NCI-H1436 (cell line): ENCODE measurements at places on chromosomes 4 and X.
A peak's percentile ranks its signal among the peaks of the same experiment; 100 is the strongest.

DNA sequence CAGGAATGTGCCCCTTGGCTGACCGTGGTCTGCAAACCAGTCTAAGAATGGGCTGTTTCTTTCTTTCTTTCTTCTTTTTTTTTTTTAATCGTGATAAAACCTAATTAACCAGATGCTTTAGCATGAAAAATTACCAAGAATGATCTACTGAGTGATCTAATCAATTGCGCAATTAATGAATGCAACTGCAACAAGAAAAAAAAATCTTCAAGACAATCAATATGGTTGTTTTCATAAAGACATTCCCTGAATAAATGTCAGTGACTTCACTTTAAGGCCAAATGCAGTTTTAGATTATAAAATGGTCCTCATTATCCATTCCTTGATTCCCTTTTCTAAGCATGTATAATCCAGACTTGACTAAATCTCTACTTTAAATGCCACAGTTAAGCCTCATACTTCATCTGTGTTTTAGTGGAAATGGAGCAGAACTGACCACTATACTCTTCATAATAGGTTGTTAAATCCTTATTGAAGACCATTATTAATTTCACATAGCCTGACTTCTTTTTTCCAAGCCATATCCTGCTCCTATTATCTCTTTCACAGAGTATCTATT, 51.6 kb upstream of the SETD7 start:
- no peak for DNase-seq

GRCh38 chrX:49039598-49040375, 3.4 kb downstream of the TFE3 start:
- DNase-seq = peak; percentile 66

GRCh38 chr4:158159718-158160094, 13.1 kb downstream of the GASK1B start:
- no peak for DNase-seq

- DNase-seq = no peak
Measured at GRCh38 chr4:150006197-150006596, 72.0 kb upstream of the DCLK2 start.

DNA sequence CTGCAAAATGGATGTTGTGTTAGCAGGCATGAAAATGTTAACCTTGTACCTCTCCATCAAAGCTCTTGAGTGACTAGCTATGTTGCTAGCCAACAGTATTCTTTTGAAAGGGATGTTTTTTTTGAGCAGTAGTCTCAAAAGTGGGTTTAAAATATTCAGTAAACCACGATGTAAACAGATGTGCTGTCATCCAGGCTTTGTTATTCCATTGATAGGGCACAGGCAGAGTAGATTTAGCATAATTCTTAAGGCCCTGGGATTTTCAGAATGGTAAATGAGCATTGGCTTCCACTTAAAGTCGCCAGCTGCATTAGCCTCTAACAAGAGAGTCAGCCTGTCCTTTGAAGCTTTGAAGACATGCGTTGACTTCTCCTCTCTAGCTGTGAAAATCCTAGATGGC, 18.4 kb downstream of the FGF2 start:
- DNase-seq = no peak

- DNase-seq = no peak
Measured at GRCh38 chr4:53924333-53925049, 139.9 kb downstream of the CHIC2 start.

DNA sequence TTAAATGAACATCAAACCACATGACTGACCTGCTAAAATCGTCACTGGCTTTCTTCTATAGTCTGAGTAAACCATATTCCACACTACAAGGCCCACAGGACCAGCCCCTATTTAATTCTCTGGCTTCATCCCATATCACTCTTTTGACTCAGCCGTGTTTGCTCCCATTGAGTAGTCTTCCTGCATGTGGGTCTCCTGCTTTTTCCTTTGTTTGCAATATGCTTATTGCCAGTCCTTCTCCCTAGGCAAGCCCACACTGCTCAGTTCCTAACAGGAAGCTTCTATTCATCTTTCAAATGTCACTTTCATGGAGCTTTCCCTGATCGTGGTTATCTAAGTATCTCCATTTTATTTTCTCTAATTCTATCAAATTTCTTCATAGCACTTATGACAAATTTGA, 329.6 kb downstream of the RAPGEF2 start:
- no peak for DNase-seq

GRCh38 chrX:53438174-53438831, 4.1 kb upstream of the HSD17B10 start:
- DNase-seq = peak; percentile 56

DNA sequence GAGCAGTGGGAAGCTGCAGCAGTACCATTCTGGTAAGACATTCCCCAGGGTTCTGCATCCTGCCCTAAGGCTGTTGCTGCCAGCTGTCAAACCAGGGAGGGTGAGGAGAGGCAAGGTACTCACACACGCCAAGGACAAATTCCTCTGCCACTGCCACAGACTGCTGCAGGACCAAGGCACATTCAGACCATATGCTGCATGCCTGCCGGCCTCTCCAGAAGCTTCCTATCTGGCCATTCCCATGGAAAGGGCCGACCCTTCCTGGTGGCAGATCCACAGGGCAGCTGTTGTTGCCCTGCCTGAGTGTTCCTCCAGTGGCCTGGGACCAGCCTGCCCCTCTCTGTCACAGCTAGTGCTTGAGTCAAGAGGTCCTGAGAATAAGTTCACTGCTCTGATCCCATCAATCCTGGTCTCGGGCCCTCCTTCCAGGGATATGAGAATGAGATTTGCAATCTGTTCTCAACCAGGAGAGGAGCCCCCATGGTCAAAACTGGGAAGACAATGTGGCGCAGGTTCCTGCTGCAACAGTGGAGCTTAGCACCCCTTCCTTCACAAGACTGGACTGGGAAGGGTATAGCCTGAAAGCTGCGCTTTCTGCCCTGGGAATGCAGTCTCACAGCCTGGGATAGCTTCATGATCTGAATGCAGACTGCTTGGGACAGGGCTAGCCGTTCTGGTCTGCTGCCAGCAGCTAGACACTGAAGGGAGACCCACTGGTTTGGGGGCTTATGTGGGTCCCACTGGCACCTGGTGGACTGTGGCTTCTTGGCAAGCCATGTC, 342.5 kb upstream of the NDST3 start:
- DNase-seq = no peak

- peak; percentile 87 for DNase-seq
Measured at GRCh38 chrX:135421537-135421931, 210 bp upstream of the SMIM10L2A start.

DNA sequence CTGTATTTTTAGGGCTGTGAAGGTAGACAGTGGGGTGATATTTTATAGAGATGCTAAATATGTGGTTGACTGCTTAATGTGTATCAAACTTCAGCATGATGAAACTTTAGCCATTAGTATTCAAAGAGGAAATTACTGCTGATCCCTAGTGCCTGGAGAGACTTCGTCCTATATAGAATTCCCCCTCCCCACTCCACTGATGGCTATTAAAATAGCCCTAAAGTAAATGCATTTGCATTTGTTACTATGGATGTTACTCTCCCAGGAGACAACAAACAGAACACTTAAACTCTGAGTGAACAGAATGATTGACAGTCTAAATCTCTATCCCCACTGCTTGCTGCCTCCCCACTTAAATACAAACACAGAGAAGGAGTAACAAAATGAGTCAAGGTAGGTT, 39.1 kb downstream of the ADGRL3 start:
- no peak for DNase-seq

- DNase-seq = no peak
Measured at GRCh38 chrX:120015145-120016067, 62.1 kb downstream of the RHOXF2B start.

DNA sequence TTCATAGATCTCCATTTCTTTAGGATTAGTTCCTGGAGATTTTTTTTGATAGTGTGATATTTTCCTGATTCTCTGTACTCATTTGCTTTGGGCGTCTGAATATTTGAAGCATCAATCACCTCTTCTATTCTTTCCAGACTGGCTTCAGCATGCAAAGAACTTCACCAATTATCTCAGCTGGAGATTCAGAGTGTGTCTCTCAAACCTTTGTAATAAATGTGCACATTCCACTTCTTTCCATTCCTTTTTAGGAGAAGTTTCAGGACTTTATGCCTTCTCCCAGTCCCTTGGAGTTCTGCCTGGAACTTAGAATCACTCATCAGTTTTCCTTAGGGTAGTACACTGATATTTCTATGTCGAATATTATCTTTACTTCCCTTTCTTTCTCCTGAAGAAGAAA, 334.8 kb downstream of the TEX13C start:
- no peak for DNase-seq

DNA sequence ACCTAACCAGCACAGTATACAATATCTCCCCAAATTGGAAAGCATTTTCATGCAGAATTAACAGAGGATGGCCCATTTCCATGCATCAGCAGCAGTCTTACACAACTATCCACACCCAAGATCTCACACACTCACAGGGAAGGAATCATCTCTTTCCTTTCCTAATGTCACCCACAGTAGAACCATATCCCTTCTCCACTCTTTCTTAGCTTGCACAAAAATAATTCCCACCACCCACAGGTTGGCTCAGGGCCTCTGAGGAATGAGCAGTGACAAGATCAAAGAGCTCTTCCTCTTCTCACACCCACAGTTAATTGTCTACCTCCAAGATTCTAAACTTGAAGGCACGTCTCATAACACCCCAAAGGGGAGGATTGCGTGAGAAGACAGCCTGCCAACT, 217.7 kb upstream of the VEGFC start:
- DNase-seq = no peak

DNA sequence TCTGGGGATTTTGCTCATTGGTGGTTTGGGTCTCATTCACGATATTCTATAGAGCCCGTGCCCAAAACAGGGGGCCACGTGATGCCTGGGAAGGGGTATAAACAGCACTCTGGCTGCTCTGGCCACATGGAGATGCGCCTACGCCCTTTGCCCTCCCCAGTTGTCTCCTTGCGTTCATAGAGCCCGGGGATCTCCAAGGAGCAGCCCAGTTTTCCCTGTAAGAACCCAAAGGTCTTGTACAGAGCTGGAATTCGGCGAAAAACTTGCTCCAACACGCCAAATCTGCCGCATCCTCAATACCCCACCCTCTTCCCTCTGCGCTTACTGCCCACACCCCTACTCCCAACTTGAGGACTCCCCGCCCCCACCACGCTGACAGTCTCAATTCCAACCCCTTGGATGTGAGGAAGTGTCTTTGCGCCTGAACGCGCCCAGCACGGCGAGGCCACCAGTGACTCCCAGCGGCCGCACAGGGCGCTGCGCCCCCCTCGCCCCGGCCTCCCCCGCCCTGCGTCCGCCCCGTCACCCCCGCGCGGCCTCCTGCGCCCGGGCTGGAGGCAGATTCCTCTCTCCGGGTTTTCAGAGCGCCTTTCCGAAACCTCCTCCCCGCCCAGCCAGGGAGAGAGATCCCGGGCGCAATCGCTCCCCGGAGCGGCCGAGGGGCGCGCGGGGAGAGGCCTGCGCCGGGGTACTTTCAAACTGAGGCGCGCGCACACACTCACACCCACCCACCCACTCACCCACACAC, at the start of gene NHS:
Gene NHS, plus strand, starts transcription at position 582 of the 748 bp plus-strand sequence. CDS start 558 bp downstream, outside the sequence.
- DNase-seq = peak; percentile 63

- no peak for DNase-seq
Measured at GRCh38 chrX:8653956-8654355, 78.0 kb downstream of the ANOS1 start.

- peak; percentile 73 for DNase-seq
Measured at GRCh38 chr4:1693131-1693896, 9.2 kb upstream of the FAM53A start.

- DNase-seq = no peak
Measured at GRCh38 chr4:41361794-41362526, 105.2 kb downstream of the UCHL1 start.

DNA sequence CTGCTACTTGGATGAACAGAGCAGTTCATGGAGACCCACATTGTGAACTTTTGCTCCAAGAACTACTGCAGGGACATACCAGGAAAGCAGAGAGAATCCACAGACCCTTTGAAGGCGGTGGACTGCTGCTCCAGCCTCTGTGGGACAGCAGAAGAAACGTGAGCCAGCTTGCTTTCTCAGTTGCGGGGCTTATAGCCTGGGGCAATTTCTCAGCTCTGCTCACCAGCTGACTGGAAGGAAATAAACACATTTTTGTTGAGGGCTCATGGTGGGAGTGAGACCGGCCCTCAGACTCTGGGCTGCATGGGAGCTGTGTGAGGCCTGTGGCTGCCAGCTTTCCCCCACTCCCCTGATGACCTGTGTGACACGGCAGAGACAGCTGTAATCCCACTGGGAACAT, 2.6 kb upstream of the ADH1A start:
- no peak for DNase-seq

- DNase-seq = no peak
Measured at GRCh38 chr4:185801471-185801870, 10.5 kb downstream of the SORBS2 start.

GRCh38 chr4:109434007-109434971, 674 bp downstream of the SEC24B start:
- DNase-seq = no peak

DNA sequence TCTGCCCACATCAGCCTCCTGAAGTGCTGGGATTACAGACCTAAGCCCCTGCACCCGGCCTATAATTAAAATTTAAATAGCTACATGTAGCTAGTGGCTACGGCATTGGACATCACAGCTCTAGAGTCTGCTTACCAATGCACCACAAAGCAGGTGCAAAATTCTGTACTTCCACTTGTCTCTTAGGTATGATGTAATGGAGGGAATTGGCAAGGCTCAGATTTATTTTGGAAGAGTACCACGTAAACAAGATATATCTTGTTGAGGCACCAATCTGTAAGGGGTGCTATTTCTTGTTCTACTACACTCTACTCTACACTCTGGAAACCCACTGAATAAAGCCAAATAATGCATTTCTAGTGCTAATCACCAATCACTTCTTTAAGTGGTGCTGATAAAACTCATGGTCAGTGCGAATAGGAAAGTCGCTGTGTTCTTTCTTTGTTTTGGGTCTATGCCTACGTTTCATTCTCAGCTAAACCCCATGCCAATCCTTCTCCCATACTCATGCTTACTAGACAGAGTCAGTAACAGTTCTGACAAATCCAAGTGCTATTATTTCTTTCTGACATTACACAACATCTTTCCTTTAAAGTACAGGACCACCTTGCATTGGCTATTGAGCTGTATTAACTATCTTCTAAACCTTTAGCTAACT, 92.3 kb downstream of the GC start:
- no peak for DNase-seq

DNA sequence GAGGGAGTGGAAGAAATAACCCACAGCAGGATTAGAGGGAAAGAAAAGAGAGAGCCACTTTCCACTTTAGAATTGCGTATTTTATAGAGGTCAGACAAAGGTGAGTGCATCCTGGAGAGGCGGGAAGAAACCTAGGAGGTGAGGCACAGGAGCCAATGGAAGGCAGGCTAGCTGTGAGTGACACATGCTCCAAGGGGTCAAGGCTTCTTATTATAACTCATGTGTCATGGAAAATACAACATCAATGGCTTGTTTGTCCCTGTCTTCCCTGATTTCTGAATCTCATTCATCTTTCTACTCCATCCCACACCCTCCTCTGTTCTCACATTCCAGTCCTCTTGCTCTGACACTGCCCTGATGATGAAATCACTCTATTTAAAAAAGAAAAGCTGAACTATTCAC, 14.4 kb downstream of the ANXA3 start:
- DNase-seq = no peak

DNA sequence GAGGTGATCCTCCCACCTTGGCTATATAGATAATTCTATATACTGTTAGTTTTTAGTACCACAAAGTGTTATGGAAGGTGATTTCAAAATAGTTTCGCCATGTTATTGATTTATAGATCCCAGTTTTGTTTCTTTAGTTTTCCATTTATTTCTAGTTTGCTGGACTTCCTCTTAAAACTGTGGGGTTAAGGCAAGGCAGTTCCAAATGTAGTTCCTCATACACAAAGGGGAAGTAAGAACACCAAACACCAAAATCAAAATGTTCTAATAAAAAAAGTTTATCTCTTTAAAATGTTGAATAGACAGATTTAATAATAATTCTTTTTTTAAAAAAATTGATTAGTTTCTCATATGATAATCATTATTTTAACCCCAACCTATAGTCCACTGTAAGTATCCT, 6.8 kb upstream of the CISD2 start:
- DNase-seq = no peak
